Esophagus muscularis mucosa (tissue), 4 donors: ENCODE measurements at places on chromosomes 2 and 18. TPM values are rescaled to one million over a fixed set of nuclear protein-coding genes. Genes with fewer than 3 reads are reported as not detected.

DNA sequence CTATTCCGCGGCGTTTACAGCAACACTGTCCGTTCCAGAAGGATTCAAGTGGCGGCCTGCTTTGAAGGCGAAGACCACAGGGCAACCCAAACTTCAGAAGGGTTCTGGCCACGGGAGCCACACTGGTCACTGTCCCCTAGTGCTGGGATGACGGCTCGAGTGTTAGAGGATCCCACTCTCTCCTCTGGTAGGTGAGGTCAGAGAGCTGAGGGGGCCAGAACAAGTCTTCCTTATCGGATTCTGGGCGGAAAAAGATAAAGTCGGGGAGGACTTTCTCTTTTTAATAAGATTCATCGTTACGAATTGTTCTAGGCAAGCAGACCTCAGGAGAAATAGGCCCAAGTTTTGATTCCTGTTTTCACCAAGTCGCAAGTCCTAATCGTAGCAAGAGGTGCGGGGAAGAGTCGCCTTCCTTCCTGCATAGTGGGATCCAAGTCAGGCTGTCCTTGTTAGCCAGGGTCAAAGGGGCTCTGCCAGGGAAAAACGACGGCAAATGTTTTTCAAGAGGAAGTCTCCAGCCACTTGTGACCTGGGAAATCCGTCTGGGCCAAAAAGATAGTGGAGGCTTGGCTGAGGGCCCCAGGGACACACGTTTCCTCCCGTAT is 864 bp upstream of the MYL12A start:
- peaks cover 61% of the 10 kb centered on the region for H3K4me1 ChIP-seq
- H3K4me3 ChIP-seq: peak overlapping the region; percentile 93

- no peak overlapping the region for H3K4me3 ChIP-seq
- peaks cover 51% of the 10 kb centered on the region for H3K4me1 ChIP-seq
- H3K36me3 ChIP-seq: no peaks in the 10 kb centered on the region
- H3K27me3 ChIP-seq: no peaks in the 10 kb centered on the region
These were observed 90.6 kb downstream of the GLI2 start for GRCh38 chr2:120826260-120826648.

DNA sequence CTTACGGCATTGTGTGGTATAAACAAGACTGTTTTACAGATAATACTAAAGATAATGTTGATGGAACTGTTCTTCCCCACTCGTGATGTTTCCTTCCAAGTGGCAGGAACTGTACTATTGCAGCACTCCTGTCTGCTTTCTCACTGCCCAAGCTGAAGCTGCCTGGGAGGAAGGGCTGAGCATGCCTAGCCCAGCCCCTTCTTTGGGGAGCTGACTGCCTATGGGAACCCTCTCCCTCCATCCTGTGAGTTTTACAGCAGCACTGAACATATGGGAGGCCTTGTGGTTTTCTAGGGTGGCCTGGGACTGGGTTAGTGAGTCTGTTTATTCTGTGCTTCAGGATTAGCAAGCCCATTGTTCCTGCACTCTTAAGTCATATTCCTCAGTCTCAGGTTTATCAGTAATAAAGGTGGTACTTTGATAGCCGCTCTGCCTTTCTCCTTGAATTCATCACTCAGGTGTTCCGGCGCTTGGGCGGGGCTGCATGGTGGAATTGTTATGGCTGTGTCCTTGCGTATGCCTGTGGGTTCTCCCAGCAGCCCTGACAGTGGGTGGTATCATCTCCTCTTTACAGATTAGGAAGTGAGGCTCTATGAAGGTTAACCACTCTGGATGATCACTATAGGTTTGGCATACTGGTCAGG is 379.7 kb downstream of the PTPRM start:
- H3K4me3 ChIP-seq: no peak overlapping the region
- peak overlapping the region; percentile 59 for H3K27ac ChIP-seq
- no peaks in the 10 kb centered on the region for H3K27me3 ChIP-seq
- no peak for DNase-seq
- H3K4me1 ChIP-seq: peaks cover 20% of the 10 kb centered on the region

DNA sequence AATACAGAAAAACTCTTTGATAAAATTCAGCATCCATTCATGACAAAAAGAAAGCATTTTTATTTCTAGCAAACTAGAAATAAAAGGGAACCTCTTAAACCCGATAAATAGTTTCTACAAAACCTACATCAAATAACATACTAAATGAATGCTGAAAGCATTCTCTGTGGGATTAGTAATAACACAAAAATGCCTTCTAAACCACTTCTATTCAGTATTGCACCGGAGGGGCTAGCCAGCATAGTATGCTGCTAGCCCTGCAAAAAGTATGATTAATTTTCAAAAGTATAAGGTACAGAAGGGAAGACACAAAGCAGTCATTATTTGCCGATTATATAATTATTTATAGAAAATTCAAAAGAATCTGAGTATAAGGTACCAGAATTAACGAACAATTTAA is 145.2 kb downstream of the DTNB start:
- no peak for DNase-seq
- H3K36me3 ChIP-seq: no peaks in the 10 kb centered on the region
- H3K27ac ChIP-seq: no peak overlapping the region
- H3K4me1 ChIP-seq: no peaks in the 10 kb centered on the region

IL1F10 gene
- not detected for total RNA-seq

FEV gene
- total RNA-seq: not detected

DNA sequence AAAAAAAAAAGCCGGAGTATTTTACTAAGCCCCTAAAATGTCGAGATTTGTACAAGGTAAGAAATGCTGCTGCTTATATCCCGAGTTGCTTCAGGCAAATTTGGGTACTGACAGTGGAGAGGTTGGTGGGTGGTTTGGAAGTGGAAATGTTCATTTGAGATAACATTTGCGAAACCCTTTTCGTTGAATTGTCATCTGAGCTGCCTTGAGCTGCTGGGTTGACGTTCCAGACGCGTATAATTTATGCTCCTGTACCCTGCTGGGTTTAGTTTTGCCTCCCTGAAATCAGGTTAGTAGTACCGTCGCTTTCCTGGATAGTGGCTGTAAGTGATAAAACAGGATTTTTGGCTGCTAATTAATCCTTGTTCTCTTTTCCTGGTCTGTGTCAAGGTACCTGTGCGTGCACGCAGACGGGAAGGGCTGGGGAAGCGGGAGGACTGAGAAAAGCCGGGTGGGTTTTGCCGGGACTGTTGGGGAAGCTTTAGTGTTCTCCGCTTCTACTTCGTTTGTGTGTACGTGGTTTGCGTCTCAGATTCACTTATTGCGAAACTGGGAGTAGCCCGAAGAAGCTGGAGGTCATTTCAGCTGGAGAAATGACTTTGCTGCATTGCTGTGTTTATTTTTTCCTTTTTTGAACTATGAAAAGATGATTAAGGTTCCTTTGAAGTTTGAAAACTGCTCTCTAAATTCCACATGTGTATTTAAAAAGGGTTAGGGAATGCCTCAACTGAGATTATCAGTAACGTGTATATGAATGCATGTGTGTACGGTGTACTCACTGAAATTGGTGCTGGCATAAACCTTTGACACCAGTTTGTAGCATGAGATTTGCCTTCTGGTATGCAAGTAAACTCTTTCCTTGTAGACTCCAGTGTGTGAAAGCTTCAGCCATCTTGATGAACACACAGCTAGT is 709 bp downstream of the UGP2 start:
- no peaks in the 10 kb centered on the region for H3K36me3 ChIP-seq
- no peak for DNase-seq
- peak overlapping the region; percentile 98 for H3K27ac ChIP-seq
- peak overlapping the region; percentile 74 for H3K4me3 ChIP-seq
- peaks cover 55% of the 10 kb centered on the region for H3K4me1 ChIP-seq

GRCh38 chr2:36356990-36357846 is 1.6 kb downstream of the CRIM1 start:
- no peaks in the 10 kb centered on the region for H3K36me3 ChIP-seq
- no peak for DNase-seq
- peak overlapping the region; percentile 91 for H3K27ac ChIP-seq
- peaks cover 67% of the 10 kb centered on the region for H3K4me1 ChIP-seq
